ENCODE measurements at places on chromosomes 6 and 20. TPM values are rescaled to one million over a fixed set of nuclear protein-coding genes. Genes with fewer than 3 reads are reported as not detected.

Gene APCDD1L
- total RNA-seq = not detected

GRCh38 chr6:146087386-146087785 lies 58.5 kb downstream of the GRM1 start:
- no peaks in the 10 kb centered on the region for H3K36me3 ChIP-seq
- H3K4me3 ChIP-seq = no peak overlapping the region
- peak; percentile 10 for DNase-seq
- 0 out of 2 replicates have a peak, but pooled peaks cover 6% of the 10 kb centered on the region for H3K27me3 ChIP-seq
- H3K27ac ChIP-seq = no peak overlapping the region

DNA sequence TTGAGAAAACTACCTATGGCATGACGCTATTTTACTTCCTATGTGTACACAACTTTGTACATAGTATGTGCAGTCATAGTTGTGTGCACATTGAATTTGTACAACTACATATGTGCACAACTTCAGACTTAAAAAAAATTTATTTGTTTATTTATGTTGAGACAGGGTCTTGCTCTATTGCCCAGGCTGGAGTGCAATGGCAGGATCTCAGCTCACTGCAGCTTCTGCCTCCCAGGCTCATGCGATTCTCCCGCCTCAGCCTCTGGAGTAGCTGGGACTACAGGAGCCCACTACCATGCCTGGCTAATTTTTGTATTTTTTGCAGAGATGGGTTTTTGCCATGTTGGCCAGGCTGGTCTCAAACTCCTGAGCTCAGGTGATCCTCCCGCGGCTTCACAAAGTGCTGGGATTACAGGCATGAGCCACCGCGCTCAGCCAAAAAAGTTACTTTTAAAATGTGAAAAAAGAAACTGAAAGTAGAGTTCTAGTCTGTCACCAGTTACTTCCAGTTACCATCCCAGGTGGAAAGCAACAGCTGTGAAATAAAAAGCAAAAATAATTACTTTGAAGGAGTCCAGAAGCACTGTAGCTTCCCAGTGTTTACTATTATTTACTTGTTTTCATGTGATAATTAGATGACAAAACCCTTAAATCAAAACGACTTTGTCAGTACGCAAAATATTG lies 1.7 kb upstream of the ZKSCAN8 start:
- H3K36me3 ChIP-seq = peaks cover 3% of the 10 kb centered on the region
- no peak overlapping the region for H3K27ac ChIP-seq
- no peak overlapping the region for H3K4me3 ChIP-seq
- no peaks in the 10 kb centered on the region for H3K27me3 ChIP-seq

- H3K4me1 ChIP-seq = peaks cover 16% of the 10 kb centered on the region
- no peaks in the 10 kb centered on the region for H3K27me3 ChIP-seq
- H3K36me3 ChIP-seq = no peaks in the 10 kb centered on the region
- H3K27ac ChIP-seq = peak overlapping the region; percentile 4
- DNase-seq = peak; percentile 68
Observed at GRCh38 chr6:109816452-109817374, 125.6 kb downstream of the FIG4 start.

DNA sequence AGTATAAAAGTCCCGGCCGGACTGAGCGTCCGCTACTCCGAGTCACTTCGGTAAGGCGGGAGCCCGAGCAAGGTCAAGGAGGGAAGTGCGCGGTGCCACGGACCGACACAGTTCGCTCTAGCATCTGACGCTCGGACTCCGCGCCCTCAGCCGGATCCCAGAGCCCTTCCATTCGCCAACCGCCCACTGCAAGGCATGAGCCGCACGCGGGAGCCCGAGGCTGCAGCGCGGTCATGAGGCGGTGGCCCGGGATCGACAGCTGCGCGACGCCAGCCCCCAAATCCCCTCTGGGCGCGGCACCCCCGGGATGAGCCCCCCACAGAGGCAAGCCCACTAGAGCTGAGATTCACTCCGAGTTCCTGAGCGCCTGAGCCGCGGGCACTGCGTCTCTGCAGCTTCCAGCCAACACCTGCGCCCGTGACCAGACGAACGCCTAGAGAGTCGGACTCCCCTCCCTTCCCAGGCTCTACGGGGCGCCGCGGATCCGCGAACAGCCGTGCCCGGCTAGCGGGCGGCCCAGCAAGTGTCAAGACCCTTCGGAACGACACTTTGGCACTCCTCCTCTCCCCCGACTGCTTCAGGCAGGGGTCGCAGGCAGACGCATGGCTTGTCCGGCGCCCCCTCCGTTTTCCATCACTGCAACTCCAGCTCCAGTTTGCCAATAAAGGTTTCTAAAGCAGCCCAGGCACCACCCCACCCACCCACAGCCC lies 725 bp upstream of the ISM1 start:
- H3K4me1 ChIP-seq = no peaks in the 10 kb centered on the region
- H3K4me3 ChIP-seq = no peak overlapping the region
- H3K27me3 ChIP-seq = peaks cover 7% of the 10 kb centered on the region
- H3K36me3 ChIP-seq = no peaks in the 10 kb centered on the region
- no peak for DNase-seq

- DNase-seq = no peak
- H3K27me3 ChIP-seq = peaks cover 3% of the 10 kb centered on the region
- no peaks in the 10 kb centered on the region for H3K4me1 ChIP-seq
- H3K36me3 ChIP-seq = no peaks in the 10 kb centered on the region
Observed at GRCh38 chr6:161866570-161866969, 592.7 kb upstream of the AGPAT4 start.

GRCh38 chr6:14968056-14968637 lies 277.7 kb upstream of the JARID2 start:
- H3K27ac ChIP-seq = no peak overlapping the region
- H3K27me3 ChIP-seq = no peaks in the 10 kb centered on the region
- H3K4me3 ChIP-seq = no peak overlapping the region
- DNase-seq = peak; percentile 31
- H3K36me3 ChIP-seq = no peaks in the 10 kb centered on the region

- no peak overlapping the region for H3K27ac ChIP-seq
- H3K36me3 ChIP-seq = no peaks in the 10 kb centered on the region
- H3K27me3 ChIP-seq = no peaks in the 10 kb centered on the region
- no peak for DNase-seq
Observed at GRCh38 chr20:18394363-18394762, 72.5 kb downstream of the DZANK1 start.
